ENCODE measurements at places on chromosomes 6 and 20. TPM values are rescaled to one million over a fixed set of nuclear protein-coding genes. Genes with fewer than 3 reads are reported as not detected.

- H3K27ac ChIP-seq, result no peak overlapping the region
- H3K36me3 ChIP-seq, result peaks cover 48% of the 10 kb centered on the region
- no peak for DNase-seq
- H3K4me3 ChIP-seq, result no peak overlapping the region
Observed at GRCh38 chr20:32216179-32217142, 8.8 kb downstream of the POFUT1 start.

DNA sequence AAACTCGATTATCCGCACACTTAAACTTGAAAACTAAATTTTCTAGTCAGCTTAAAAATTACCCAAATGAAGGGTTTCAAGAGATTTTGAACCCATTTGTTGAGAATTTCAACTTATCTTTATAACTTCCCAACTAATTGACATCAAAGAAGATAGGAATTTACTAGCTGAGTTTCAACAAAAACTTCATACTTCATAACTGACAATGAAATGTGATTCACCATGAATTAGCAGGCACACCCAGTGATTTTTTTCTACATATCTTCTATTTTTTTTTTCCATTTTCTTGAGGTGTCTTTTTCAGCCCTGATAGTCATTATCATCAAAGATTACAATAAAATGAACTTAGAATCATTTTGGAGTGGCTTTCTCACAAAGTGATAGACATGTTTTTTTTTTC is 26.7 kb downstream of the TNFAIP3 start:
- no peak for DNase-seq
- no peak overlapping the region for H3K27ac ChIP-seq
- H3K36me3 ChIP-seq, result peaks cover 4% of the 10 kb centered on the region
- H3K4me1 ChIP-seq, result peaks cover 16% of the 10 kb centered on the region
- H3K27me3 ChIP-seq, result no peaks in the 10 kb centered on the region

SRSF12 gene
- 0.78 TPM for total RNA-seq

AGER gene
- 9.6 TPM for total RNA-seq

DNA sequence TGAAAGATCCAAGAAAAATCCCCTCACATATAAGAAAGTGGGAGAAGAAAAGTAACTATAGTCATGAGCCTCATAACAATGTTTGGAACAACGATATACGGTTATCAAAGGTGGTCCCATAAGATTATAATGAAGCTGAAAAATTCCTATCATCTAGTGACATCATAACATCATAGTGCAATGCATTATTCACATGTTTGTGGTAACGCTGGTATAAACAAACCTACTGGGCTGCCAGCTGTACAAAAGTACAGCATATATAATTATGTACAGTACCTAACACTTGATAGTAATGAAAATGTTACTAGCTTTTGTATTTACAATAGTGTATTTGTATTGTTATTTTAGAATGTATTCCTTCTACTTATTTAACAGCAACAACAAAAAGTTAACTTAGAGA is 240.7 kb downstream of the RNGTT start:
- peaks cover 26% of the 10 kb centered on the region for H3K36me3 ChIP-seq
- peaks cover 20% of the 10 kb centered on the region for H3K4me1 ChIP-seq
- H3K27ac ChIP-seq, result no peak overlapping the region
- no peaks in the 10 kb centered on the region for H3K27me3 ChIP-seq

DNA sequence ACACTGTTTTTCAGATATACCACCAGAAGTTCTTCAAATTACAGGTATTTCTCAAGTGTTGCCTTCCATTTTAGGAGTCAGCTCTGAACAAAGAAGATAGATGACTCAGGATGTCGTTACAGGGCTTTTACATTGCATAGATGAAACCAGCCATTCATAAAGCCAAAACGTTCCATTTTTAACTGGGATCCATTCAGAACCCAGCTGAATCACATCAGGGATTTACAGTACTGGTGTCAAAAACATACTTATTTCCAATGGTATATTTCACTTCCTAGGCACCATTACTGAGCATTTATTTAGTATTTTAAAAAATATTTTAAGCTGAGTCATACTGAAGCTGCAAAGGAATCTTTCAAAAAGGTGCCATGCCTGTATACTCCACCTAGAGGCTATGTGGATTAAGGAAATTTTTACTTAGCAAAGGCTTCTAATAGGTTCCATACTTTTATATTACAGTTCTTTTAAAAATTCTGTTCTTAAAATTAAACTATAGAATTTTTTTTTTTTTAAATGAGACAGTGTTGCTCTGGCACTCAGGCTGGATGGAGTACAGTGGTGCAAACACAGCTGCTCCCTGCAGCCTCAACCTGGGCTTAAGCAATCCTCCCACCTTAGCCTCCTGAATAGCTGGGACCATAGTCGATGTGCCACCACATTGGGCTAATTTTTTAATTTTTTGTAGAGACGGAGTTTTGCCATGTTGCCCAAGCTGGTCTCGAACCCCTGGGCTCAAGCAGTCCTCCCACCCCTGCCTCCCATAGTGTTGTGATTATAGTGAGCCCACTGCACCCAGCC is 2.6 kb downstream of the ASF1A start:
- H3K36me3 ChIP-seq, result peaks cover 43% of the 10 kb centered on the region
- H3K27ac ChIP-seq, result peak overlapping the region; percentile 86
- DNase-seq, result no peak
- peaks cover 56% of the 10 kb centered on the region for H3K4me1 ChIP-seq
- no peaks in the 10 kb centered on the region for H3K27me3 ChIP-seq

DNAH8 gene
- not detected for total RNA-seq

HCRTR2 gene
- total RNA-seq, result not detected

GRCh38 chr20:7723284-7723683 is 217.0 kb downstream of the HAO1 start:
- no peaks in the 10 kb centered on the region for H3K4me1 ChIP-seq
- no peak for DNase-seq
- no peaks in the 10 kb centered on the region for H3K36me3 ChIP-seq

- no peaks in the 10 kb centered on the region for H3K27me3 ChIP-seq
- no peak overlapping the region for H3K27ac ChIP-seq
- no peak for DNase-seq
- H3K4me3 ChIP-seq, result no peak overlapping the region
- H3K4me1 ChIP-seq, result peaks cover 7% of the 10 kb centered on the region
- peaks cover 6% of the 10 kb centered on the region for H3K36me3 ChIP-seq
Observed at GRCh38 chr20:25219365-25219764, 23.9 kb downstream of the ENTPD6 start.

- H3K4me1 ChIP-seq, result no peaks in the 10 kb centered on the region
- no peak overlapping the region for H3K27ac ChIP-seq
- no peak overlapping the region for H3K4me3 ChIP-seq
- peaks cover 24% of the 10 kb centered on the region for H3K27me3 ChIP-seq
- H3K36me3 ChIP-seq, result no peaks in the 10 kb centered on the region
- DNase-seq, result no peak
Observed at GRCh38 chr6:7827142-7827541, 83.4 kb downstream of the TXNDC5 start.

- peaks cover 3% of the 10 kb centered on the region for H3K27me3 ChIP-seq
- no peaks in the 10 kb centered on the region for H3K36me3 ChIP-seq
- H3K4me3 ChIP-seq, result no peak overlapping the region
- H3K27ac ChIP-seq, result no peak overlapping the region
- H3K4me1 ChIP-seq, result no peaks in the 10 kb centered on the region
- DNase-seq, result no peak
Observed at GRCh38 chr6:169263374-169263773, 9.7 kb upstream of the THBS2 start.

- H3K4me1 ChIP-seq, result no peaks in the 10 kb centered on the region
- H3K27ac ChIP-seq, result no peak overlapping the region
- H3K36me3 ChIP-seq, result no peaks in the 10 kb centered on the region
- DNase-seq, result no peak
- no peaks in the 10 kb centered on the region for H3K27me3 ChIP-seq
Observed at GRCh38 chr6:40195428-40196134, 261.3 kb upstream of the MOCS1 start.

TXNDC5 gene
- 65.0 TPM for total RNA-seq

- H3K27ac ChIP-seq, result no peak overlapping the region
- no peak for DNase-seq
- H3K27me3 ChIP-seq, result no peaks in the 10 kb centered on the region
- H3K4me3 ChIP-seq, result no peak overlapping the region
Observed at GRCh38 chr6:152146385-152146784, 338.9 kb downstream of the ESR1 start.

GHRH gene
- total RNA-seq, result not detected

- no peaks in the 10 kb centered on the region for H3K4me1 ChIP-seq
- no peak overlapping the region for H3K27ac ChIP-seq
Observed at GRCh38 chr6:68025764-68026163, 609.3 kb upstream of the ADGRB3 start.

DNA sequence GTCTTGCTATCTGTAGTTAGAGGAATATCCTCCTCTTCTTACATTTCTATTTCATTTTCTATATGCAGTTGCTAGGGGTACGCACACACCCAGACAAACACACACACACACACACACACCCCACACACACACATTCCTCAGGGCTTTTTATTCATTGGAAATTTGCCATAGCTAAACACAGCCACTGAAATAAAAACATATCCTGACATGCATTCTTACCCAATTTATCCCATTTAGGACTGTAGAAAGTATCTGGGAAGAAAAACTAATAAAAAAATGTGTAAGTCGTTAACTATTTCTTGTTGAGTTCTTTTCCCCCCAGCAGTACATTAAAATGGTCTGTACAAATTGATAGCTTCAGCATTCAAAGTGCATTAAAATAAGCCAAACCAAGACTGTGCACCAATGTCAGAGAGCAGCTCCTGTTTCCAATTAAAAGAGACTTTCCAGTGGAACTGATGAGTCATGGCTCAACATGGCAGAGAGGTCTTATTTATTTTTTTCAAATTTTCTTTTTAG is 357.9 kb upstream of the AGPAT4 start:
- no peak overlapping the region for H3K27ac ChIP-seq
- no peaks in the 10 kb centered on the region for H3K36me3 ChIP-seq
- no peak overlapping the region for H3K4me3 ChIP-seq
- H3K4me1 ChIP-seq, result peaks cover 6% of the 10 kb centered on the region

- DNase-seq, result no peak
- H3K27me3 ChIP-seq, result no peaks in the 10 kb centered on the region
- peaks cover 13% of the 10 kb centered on the region for H3K36me3 ChIP-seq
- no peak overlapping the region for H3K4me3 ChIP-seq
Observed at GRCh38 chr6:111985202-111985731, 68.6 kb upstream of the CCN6 start.

DNA sequence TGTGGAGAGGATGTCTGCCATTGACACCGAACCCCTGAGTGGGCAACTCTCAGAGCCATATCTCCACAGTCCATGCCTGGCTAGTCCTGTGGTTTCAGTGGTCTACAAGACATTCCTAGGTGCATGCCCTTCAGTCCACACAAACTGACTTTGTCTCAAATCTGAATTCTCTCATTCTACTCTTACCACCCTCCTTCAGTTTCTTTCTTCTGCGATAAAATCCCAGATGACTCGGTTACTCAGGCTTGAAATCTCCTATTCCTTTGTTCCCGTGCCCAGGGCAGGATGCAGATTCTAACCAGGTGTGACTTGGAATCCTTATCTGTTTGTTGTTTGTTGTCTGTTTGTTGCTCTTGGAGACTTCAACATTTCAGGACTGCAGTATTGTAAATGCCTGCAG is 9.3 kb downstream of the CDS2 start:
- H3K4me3 ChIP-seq, result no peak overlapping the region
- peaks cover 6% of the 10 kb centered on the region for H3K36me3 ChIP-seq
- peaks cover 43% of the 10 kb centered on the region for H3K4me1 ChIP-seq
- no peaks in the 10 kb centered on the region for H3K27me3 ChIP-seq
- no peak overlapping the region for H3K27ac ChIP-seq

GRCh38 chr6:116278854-116279231 is 887 bp downstream of the TSPYL1 start:
- peaks cover 45% of the 10 kb centered on the region for H3K36me3 ChIP-seq
- DNase-seq, result peak; percentile 32
- H3K27ac ChIP-seq, result peak overlapping the region; percentile 97
- H3K4me3 ChIP-seq, result peak overlapping the region; percentile 100

- no peak overlapping the region for H3K27ac ChIP-seq
- DNase-seq, result no peak
- H3K4me1 ChIP-seq, result no peaks in the 10 kb centered on the region
Observed at GRCh38 chr20:23020230-23021018, 14.7 kb upstream of the SSTR4 start.

GRCh38 chr20:32429745-32430360 is 71.7 kb downstream of the ASXL1 start:
- H3K4me1 ChIP-seq, result peaks cover 3% of the 10 kb centered on the region
- no peak overlapping the region for H3K4me3 ChIP-seq
- H3K36me3 ChIP-seq, result peaks cover 43% of the 10 kb centered on the region
- no peak overlapping the region for H3K27ac ChIP-seq
- DNase-seq, result no peak

PHACTR3 gene
- total RNA-seq, result not detected

Measured in activated naive CD8-positive, alpha-beta T cell treated with anti-CD3 and anti-CD28 coated beads for 36 hours (primary cell).